GM18507 (cell line): ENCODE measurements at places on chromosomes 1 and 21.

DNA sequence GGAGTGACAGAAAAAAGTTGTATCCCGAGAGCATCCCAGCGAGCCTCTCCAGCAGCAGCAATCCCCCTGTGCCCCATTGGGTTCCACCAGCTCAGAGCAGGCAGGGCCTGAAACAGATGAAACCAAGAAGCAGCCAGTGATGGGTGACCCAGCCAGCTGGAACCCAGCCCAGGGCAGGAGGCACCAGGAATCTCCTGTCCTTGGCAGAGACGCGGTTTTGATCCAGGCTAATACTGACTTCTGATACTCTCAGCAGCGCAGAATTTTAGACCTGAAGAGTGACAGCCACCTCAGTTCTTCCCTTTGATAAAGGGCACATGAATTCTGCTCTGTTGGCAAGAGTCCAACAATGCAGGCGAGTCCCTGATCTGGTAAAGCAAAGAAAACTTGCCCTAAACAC lies 11.4 kb upstream of the OLIG1 start:
- DNase-seq, result no peak

- no peak for DNase-seq
These were observed 131.0 kb downstream of the ROR1 start for GRCh38 chr1:63904826-63905225.

GRCh38 chr1:24027838-24028468 lies 47.8 kb upstream of the SRSF10 start:
- DNase-seq, result no peak

DNA sequence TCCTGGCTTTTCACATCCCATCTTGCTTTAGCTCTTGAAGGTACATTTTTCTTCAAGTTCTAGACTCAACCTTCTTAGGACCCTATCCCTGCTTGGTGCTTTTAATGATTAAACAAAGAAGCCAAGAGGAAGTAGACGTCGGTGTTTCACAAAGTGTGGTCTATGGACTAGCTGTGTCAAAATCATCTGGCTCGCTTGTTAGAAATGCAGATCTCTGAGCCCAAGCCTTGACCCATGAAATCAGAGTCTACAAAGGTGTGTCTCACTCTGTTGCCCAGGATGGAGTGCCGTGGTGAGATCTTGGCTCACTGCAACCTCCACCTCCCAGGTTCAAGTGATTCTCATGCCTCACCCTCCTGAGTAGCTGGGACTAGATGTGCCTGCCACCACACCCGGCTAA lies 295.5 kb upstream of the KAZN start:
- no peak for DNase-seq

GRCh38 chr1:47208374-47208850 lies 18.6 kb upstream of the PDZK1IP1 start:
- no peak for DNase-seq

GRCh38 chr1:114352797-114353196 lies 158.2 kb downstream of the TRIM33 start:
- no peak for DNase-seq

DNA sequence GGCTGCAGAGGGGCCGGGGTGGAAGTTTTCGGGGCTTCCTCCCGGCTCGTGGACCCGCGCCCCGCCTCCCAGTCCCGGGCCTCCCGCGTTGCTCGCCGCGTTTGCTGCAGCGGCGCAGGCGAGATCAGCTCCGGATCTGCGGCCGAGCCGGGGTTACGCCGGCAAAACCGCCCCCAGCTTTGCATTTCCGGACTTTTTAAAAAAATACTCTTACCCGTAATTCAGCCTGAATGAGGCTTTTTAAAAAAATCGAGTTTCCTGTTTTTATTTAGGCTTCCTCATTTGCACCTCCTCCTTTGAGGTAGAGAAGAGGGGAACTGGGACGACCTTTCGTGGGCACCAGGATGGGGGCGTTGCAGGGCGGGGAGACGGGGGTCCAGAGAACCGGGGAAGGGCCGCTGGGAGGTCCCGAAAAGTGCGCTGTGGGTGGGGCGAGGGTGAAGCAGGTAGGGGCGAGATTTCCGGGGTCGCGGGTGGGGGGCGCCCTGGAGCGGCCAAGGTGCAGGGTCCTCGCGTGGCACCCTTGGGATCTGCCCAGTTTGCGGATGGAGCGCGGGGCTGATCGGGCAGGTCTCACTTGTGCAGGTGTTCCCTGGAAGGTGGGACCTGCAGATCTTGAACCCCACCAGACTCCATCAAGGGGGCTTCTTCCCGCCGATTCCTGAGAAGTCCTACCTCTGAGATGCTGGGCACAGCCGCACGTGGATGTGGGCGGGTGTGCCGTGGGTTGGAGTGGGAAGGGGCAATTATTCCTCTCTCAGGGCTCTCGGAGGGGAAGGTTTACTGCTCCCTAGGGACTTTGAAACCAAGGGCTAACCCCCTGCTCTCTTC lies 1.1 kb downstream of the PIK3CD start:
- DNase-seq, result no peak

GRCh38 chr1:65068202-65069010 lies 79.6 kb upstream of the AK4 start:
- no peak for DNase-seq

GRCh38 chr1:227607336-227607898 lies 44.1 kb downstream of the ZNF678 start:
- DNase-seq, result no peak
